ENCODE measurements at places on chromosomes 3 and 15.

DNA sequence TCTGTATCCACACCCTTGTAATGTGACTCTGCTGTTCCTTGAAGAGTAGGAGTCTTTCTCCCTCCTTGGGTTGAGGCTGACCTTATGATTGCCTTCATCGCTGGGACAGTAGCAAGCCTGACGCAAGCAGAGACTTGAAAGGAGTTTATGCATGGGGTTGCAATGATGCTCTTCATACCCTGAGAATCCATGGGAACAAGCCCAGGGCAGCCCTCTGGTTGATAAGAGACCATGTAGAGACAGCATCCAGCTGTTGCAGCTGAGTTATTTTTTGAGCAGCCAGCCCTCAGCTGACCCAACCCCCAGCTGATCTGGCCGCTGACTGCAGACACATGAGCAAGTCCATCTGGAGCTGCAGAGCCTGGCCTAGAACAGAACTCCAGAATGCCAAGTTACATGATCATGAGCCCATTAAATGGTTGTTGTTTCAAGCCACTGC is 60.6 kb upstream of the ARNT2 start:
- no peak for DNase-seq

DNA sequence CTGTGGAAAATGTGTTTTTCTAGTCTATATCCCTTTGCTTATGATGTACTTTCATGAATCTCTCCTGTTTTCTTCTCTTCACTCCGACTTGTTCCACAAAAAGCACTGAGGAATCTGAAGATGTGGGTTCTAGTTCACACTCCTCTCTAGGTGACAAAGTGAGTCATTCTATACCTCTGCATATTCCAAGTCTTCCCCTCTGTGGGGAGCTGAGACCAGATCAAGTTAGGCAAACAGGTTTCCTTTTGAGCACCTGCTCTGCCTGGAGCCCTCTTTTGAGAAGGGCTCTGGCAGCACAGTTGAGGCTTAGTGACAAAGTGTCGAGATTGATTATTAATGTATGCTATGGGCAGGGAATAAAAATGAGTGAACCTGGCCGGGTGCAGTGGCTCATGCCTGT is 82.4 kb upstream of the VGLL4 start:
- no peak for DNase-seq

DNA sequence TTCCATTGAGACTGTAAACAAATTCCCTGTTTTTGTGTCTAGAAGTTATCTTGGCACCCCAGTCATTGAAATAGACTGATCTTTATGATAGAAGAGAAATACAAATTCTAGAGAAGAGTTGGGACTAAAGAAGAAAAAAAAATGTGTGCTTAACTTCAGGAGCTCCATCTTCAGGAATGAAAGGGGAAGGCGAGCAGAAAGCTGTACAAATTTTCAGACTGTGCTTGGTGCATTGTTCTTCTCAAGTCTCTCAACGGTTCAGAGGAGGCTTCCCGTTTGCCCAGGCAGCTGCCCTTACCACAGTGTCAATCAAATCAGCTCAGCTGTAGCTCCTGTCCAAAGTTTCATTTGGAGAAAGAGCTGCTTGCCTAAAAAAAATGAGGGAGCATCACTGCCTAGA is 41.7 kb downstream of the OXSM start:
- DNase-seq, result no peak

GRCh38 chr3:141605883-141606282 is 119.1 kb downstream of the RASA2 start:
- DNase-seq, result no peak

GRCh38 chr3:17315897-17316296 is 426.5 kb downstream of the TBC1D5 start:
- no peak for DNase-seq

- DNase-seq, result no peak
Observed at GRCh38 chr3:196186651-196187573, 24.3 kb downstream of the ZDHHC19 start.

- DNase-seq, result peak; percentile 85
Observed at GRCh38 chr15:60392986-60393790, 4.6 kb downstream of the ANXA2 start.

- DNase-seq, result no peak
Observed at GRCh38 chr3:15638193-15638890, 36.8 kb downstream of the BTD start.

GRCh38 chr3:126621627-126622345 is 33.1 kb downstream of the TXNRD3 start:
- DNase-seq, result peak; percentile 38

GRCh38 chr3:34851137-34851536 is 788.2 kb upstream of the ARPP21 start:
- DNase-seq, result no peak

- DNase-seq, result peak; percentile 84
Observed at GRCh38 chr3:49346797-49347251, 7.0 kb upstream of the USP4 start.

DNA sequence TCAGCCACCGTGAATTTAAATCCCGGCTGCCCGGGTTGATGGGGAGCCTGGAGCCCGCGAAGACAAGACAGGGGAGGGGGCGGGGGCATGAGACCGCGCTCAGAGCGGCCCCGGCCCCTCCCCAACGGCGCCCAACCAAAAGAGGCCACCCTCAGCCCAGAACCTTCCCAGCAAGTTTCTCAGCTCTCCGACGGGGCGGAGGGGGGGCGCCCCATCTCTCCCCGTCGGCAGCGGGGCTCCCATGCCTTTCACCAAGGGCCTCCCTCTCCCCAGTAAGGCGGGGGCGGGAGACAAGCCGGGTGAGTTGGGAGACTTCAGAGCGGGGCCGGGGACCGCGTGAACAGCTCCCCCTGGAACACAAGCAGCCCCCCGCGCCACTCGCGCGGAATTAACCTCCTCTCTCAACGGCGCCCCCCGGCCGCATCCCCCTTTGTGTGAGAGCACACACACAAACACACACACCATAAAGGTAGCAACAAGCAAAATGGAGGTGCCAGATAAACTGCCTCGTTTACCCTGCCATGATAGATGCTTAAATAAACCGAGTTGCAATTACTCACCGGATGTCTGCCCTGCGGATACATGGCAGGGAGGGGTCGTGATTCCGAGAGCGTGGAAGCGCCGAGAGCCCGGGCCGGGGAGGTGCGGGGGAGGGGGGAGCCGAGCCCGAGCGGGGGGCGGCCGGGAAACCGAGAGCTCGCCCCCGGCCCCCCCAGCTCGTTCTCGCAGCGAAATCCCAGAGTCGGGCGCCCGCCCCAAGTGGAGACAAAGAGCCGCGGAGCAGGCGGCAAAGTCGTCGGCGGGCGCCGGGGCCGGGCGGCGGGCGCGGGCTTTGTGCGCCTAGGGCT is 1.3 kb downstream of the TLE3 start:
- DNase-seq, result peak; percentile 44

GRCh38 chr15:34014556-34014955 is 24.4 kb downstream of the AVEN start:
- no peak for DNase-seq

DNA sequence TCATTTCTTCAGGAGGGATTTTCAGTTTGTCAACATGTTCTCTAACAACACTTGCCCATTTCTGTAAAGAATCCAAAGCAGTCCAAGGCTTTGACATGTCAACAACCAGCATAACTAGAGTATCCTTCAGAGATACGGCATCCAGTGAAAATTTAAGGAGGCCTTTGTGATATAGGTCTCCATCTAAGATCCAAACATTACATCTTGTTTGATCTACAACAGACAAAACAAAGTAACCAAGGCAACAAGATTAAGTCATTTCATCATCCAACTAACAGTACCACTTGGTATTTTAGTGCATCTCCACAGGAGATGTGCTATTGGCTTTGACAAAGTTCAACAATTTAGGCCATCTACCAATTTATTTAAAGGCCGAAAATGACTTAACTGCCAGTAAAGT is 25.8 kb downstream of the DYNC1LI1 start:
- no peak for DNase-seq

DNA sequence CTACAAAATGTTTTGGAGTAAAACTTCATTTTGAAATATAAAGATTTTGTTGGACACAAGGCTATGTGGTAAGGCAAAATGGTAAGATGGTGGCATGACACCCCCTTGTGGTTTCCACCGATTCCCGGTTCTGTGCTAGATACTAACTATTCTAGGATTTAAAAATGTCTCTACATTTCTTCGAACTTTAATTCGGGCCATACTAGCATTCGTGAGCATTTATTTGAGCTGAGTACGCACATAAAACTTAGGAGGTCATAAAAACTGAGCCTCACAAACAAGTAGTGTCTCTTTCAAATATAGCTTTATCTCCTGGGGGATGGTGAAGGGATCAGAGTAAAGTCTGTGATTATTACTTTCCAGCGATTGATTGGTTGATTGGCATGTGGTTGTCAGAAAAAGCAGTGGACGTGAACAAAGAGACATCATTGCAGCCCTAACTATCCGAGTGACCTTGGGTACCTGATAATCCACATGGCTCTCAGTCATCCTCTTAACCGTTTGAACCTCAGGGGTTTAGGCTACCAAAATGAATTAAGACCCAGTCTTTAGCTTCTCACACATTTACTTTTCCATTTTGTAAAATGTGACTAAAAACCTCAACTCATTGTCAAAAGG is 1.1 kb upstream of the ZNF639 start:
- DNase-seq, result no peak

- DNase-seq, result no peak
Observed at GRCh38 chr3:50655009-50655830, 19.5 kb upstream of the DOCK3 start.
